ENCODE measurements at places on chromosomes 4 and X.

GRCh38 chr4:47484168-47484567 is 907 bp upstream of the ATP10D start:
- no peak for DNase-seq

- no peak for DNase-seq
These were observed 28.8 kb upstream of the SOWAHD start for GRCh38 chrX:119729408-119730201.

DNA sequence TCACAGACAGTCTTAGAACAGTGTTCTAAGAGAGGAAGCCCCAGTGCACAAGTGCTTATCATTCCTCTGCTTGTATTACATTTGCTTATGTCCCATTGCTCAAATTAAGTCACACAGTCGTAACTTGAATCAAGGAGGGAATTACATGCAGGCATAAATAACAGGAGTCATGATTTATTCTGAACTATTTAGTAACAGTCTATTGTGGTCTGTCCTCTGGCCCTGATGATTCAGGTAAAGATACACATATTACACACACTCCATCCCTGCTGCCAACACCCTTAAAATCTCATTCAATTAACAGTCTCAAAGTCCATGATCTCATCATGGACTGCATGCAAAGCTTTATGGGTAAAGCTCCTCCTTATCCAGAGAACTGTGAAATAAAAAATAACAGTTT is 60.1 kb downstream of the GRIA2 start:
- DNase-seq = no peak

- DNase-seq = no peak
These were observed 20.4 kb downstream of the NELFA start for GRCh38 chr4:1988327-1988724.

DNA sequence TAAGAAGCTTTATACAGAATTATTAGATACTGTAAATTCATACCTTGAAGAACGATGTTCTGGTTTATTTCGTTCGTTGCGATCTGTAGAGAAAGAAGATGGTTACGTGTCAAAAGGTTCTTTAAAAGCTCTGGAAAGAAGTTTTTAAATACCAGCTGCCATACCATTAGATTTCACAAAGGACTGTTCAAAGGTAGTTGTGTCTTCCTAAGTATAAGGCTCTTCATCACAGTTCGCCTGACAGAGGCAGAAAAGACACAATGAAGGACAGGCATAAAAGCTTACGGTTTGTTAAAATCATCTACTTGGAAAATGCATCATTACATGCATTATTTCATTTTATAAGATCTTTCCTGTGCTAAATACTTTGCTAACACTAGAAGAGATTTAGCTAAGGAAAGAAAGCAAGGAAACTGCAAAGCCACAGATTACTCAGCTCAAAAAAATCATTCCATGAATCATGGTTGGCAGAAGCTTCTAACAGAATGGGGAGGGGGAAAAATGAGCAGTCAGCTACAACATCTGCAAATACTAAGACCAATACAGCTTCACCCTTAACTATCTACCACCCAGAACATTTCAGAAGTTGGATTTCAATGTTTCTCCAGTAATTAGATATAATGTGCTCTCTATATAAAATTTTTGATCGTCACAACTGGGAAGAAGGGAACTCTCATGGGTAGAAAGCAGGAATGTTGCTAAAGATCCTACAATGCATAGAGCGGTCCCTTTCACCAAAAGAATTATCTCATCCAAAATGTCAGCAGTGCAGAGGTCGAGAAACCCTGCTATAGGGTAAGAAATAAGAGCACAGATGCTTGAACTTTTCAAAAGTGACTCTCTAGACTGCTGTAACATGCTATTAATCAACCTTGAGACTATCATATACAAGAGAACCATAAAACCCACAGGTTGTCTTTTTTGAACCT is 50.7 kb upstream of the PRSS48 start:
- DNase-seq = no peak

GRCh38 chrX:129572422-129572821 is 32.4 kb downstream of the OCRL start:
- DNase-seq = no peak

- DNase-seq = no peak
These were observed 270.5 kb upstream of the PPARGC1A start for GRCh38 chr4:24160358-24160757.

DNA sequence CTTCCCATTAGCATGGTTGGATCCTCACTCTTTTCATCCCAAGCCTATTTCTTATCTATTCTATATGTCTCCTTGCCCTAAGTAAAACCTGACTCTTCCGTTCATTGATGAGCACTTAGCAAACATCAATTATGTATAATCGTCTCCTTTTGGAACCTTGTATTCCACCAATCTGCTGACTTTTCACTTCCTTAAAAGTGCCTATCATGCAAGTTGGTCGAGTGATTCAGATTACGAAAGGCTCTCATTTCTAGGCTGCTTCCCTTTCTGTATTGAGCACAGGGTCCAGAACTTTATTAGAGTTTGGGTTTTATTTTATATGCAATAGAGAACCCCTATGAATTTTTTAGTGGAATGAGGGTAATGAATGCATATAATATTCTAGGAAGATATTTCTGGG is 27.1 kb upstream of the ALB start:
- DNase-seq = no peak

- no peak for DNase-seq
These were observed 56.9 kb downstream of the METTL14 start for GRCh38 chr4:118742050-118742449.

GRCh38 chr4:44535981-44536380 is 87.4 kb upstream of the KCTD8 start:
- DNase-seq = no peak

DNA sequence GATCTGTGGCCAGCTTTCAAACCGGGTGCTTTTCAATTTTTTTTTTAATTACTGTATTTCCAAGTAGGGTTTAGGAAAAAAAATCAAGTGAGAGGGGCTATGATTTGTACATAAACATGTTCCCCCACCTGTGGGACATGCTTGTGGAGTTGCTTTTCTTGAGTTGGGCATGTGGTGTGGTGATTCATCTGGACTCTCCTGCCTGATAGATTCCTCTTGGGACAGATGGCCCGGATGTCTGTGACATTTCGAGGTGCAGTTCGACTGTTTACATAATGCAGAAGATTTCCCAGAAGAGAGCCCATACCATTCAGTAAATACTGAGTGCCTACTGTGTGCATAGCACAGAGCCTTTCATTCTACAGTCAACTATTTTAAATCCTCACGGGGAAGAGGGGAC is 49.9 kb downstream of the DOCK11 start:
- DNase-seq = no peak
